CD4-positive, alpha-beta T cell treated with Interleukin-12 subunit alpha and Interleukin-12 subunit beta, for 1 hour (primary cell): ENCODE measurements at places on chromosomes 7 and 10.

DNA sequence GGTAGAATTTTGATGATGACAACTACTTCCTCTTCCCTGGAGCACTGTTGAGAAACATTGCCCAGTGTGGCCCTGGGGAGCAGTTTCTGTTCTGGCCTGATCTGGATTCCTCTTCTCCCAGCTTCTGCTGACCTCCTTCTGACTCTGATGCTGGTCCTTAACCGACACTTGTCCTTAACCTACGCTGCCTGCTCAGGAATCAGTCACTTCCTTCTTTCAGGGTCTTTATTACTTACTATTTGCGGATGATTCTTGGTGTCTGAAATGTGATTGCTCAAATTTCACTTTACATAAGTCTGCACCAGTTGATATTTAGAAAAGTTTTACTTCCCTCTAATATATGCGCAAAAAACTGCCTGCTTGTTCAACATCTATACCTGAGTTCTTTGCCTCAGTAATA lies 164.1 kb downstream of the PTEN start:
- DNase-seq = no peak

DNA sequence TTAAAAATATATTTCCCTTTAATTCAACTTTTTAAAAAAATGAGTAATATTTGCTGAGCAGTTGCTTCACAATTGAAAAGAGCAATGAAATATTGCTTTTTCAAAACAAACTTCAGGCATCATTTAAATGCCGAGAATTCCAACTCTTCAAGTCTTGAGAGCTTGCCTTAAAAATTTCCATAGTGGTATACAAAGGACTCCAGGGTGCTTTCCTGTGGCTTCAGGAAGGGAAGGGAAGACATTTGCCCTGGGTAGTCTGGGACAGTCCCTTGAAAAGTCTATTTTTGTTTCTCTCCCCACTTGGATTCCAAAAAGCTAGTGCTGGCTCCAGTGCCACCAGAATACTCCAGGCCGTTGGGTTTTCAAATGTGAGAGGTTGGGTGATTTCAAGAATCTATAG lies 71.7 kb downstream of the HYCC1 start:
- no peak for DNase-seq

GRCh38 chr7:115127399-115128021 lies 205.6 kb downstream of the MDFIC start:
- no peak for DNase-seq

- DNase-seq = no peak
Observed at GRCh38 chr10:35992107-35992506, 350.0 kb upstream of the FZD8 start.

DNA sequence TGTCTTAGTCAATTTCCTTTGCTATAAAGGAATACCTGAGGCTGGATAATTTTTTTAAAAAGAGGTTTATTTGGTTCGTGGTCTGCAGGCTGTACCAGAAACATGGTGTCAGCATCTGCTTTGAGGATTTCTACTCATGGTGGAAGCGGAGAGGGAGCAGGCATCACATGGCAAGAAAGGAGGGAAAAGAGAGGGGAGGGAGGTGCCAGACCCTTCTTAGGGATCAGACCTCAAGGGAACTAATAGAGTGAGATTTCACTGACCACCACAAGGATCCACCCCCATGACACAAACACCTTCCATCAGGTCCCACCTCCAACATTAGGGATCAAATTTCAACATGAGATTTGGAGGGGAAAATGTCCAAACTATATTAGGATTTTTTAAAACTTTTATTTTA lies 27.0 kb upstream of the AKR1B10 start:
- no peak for DNase-seq

GRCh38 chr7:98687111-98687751 lies 70.1 kb downstream of the NPTX2 start:
- DNase-seq = no peak

- no peak for DNase-seq
Observed at GRCh38 chr10:21315645-21316220, 209.7 kb downstream of the SKIDA1 start.

DNA sequence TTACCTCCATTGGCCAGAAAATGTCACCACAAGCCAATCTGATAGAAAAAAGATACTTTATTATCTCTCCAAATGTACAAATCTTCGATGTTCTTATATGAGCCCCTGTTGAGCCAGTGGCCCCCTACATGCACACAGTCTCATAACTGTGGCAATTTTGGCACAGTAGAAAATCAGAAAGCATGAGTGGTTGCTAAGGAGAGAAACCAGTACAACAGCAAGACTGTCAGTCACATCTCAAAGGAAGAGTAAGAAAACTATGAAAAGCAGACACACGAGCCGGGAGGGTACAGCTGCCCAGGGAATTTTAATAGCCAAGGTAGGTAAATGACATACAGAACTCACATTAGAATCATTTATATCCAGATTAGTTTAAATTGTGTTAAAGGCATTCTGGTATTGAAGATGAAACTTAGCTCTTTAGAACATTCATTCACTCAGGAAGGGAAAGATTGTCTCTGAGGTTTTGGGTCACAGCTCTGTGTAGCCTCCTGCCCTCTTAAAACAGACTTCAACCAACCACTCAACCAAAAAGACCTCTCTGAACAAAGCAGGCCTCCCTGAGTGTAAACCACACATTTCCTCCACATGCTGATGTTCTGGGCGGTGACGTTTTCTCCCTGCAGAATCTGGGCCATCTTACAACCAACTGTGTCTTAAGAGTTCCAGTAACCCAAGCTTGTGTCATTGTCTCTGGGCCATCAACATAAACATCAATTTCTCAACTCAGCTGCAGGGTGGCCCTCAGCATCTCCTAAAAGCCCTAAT lies 80.8 kb upstream of the ADAM12 start:
- peak; percentile 6 for DNase-seq
